ENCODE measurements at places on chromosomes 16 and 17. TPM values are rescaled to one million over a fixed set of nuclear protein-coding genes. Genes with fewer than 3 reads are reported as not detected.

GRCh38 chr17:70624211-70624610, 454.9 kb downstream of the KCNJ2 start:
- no peak for DNase-seq
- no peak overlapping the region for H3K27ac ChIP-seq
- no peaks in the 10 kb centered on the region for H3K36me3 ChIP-seq

DNA sequence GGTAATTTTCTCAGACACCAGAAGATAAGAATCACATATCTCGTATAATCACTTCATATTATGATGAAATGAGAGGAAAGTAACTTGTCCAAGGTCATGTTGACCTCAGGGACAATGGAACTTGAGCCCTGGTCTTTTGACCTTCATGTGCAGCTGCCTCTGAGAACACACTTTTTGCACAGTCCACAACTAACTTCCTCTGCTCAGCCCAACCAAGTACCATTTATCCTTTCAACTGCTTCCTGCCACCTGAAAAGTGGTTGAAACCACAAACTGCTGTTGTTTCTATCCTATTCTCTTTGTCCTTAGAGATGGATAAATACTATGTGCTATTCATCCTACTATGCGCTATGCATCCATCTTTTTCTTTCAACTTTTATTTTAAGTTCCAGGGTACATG, 2.3 kb upstream of the CCL1 start:
- H3K4me3 ChIP-seq, result no peak overlapping the region
- H3K27me3 ChIP-seq, result peaks cover 20% of the 10 kb centered on the region
- DNase-seq, result no peak
- no peak overlapping the region for H3K27ac ChIP-seq

DNA sequence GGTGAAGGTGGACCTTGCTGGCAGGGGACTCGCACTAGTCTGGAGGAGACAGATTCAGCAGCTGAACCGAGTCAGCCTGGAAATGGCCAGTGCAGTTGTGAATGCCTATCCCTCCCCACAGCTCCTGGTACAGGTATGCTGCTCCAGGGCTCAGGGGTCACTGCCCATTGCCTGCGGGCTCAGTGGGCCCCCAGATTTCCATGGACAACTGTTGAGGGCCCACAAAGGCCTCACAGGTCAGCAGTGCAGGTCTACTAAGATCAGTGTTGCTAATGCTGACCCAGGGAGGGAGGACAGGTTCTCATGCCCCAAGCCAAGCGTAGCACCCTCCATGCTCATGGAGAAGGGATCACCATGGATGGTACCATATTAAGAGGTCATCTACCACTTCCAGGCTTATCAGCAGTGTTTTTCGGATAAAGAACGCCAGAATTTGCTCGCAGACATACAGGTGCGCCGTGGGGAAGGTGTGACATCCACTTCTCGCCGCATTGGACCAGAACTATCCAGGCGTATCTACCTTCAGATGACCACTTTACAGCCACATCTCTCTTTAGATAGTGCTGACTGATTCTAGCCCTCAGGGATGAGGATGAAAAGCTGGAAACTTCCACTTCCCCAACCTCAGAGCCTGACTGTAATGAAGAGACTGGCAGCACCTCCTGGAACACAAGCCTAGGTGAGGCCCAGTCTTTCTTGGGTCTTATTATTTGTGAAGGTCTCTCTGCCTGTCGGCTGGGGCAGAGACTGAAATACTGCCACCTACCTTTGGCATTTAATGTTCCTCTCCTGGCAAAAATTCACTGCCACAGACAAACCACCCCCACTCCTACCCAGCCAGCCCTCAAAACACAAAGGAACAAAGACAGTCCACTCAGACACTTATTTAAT, 7.6 kb downstream of the EME1 start:
- H3K36me3 ChIP-seq, result peaks cover 10% of the 10 kb centered on the region
- H3K27ac ChIP-seq, result no peak overlapping the region
- H3K27me3 ChIP-seq, result no peaks in the 10 kb centered on the region
- no peak overlapping the region for H3K4me3 ChIP-seq

- no peak for DNase-seq
- H3K4me3 ChIP-seq, result no peak overlapping the region
- peak overlapping the region; percentile 44 for H3K27ac ChIP-seq
- no peaks in the 10 kb centered on the region for H3K36me3 ChIP-seq
Observed at GRCh38 chr17:42271006-42271778, 5.0 kb downstream of the STAT5B start.

The MPV17L gene
- total RNA-seq, result 26.2 TPM

The PRSS33 gene
- not detected for total RNA-seq

Data from psoas muscle (tissue), 8 donors.